ENCODE measurements at places on chromosomes 5 and 9.

GRCh38 chr5:147554261-147554817 lies 44.5 kb upstream of the DPYSL3 start:
- no peak for DNase-seq

GRCh38 chr5:6404129-6404528 lies 25.8 kb upstream of the MED10 start:
- DNase-seq, result no peak

- DNase-seq, result no peak
Measured at GRCh38 chr9:76798527-76798926, 34.3 kb downstream of the PCA3 start.

GRCh38 chr5:59655693-59656309 lies 237.7 kb downstream of the PDE4D start:
- no peak for DNase-seq

- peak; percentile 3 for DNase-seq
Measured at GRCh38 chr5:171419688-171420430, 412 bp downstream of the FGF18 start.

GRCh38 chr5:72884892-72885291 lies 68.4 kb downstream of the TNPO1 start:
- DNase-seq, result no peak

DNA sequence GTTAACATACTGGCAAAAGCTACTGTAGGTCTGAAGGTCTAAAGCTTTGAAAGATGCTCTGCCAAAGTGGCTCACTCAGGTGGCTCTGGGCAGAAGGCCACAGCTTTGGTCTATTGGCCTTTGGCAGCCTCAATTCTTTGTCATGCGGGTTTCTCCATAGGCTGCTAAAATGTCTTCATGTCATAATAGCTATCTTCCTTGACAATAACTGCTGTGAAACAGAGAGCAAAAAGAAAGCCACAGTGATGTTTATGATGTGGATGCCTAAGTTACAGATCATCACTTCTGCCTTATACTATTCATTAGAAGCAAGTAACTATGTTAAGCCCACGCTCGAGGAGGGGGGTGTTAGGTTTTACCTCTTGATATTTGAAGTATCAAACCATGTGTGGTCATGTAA lies 906.1 kb upstream of the CDH9 start:
- no peak for DNase-seq

DNA sequence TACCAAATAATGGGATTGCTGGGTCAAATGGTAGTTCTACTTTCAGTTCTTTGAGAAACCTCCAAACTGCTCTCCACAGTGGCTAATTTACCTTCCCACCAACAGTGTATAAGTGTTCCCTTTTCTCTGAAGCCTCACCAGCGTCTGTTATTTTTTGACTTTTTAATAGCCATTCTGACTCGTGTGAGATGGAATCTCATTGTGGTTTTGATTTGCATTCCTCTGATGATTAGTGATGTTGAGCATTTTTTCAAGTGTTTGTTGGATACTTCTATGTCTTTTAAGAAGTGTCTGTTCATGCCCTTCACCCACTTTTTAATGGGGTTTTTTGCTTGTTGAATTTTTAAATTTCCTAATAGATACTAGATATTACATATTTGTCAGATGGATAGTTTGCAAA lies 28.4 kb upstream of the SUSD1 start:
- DNase-seq, result no peak

- DNase-seq, result no peak
Measured at GRCh38 chr5:126998201-126998631, 32.1 kb downstream of the MARCHF3 start.

All from stimulated activated CD8-positive, alpha-beta memory T cell treated with anti-CD3 and anti-CD28 coated beads, Interleukin-7, amount 100 ng/mL, for 4 hours (primary cell).